GM18507 (cell line): ENCODE measurements at places on chromosomes 16 and 17.

- DNase-seq: no peak
These were observed 65.2 kb upstream of the SIAH1 start for GRCh38 chr16:48450367-48450766.

- DNase-seq: no peak
These were observed 36.2 kb downstream of the DGKE start for GRCh38 chr17:56870081-56870651.

GRCh38 chr16:23235176-23235575, 52.6 kb downstream of the SCNN1G start:
- DNase-seq: no peak

DNA sequence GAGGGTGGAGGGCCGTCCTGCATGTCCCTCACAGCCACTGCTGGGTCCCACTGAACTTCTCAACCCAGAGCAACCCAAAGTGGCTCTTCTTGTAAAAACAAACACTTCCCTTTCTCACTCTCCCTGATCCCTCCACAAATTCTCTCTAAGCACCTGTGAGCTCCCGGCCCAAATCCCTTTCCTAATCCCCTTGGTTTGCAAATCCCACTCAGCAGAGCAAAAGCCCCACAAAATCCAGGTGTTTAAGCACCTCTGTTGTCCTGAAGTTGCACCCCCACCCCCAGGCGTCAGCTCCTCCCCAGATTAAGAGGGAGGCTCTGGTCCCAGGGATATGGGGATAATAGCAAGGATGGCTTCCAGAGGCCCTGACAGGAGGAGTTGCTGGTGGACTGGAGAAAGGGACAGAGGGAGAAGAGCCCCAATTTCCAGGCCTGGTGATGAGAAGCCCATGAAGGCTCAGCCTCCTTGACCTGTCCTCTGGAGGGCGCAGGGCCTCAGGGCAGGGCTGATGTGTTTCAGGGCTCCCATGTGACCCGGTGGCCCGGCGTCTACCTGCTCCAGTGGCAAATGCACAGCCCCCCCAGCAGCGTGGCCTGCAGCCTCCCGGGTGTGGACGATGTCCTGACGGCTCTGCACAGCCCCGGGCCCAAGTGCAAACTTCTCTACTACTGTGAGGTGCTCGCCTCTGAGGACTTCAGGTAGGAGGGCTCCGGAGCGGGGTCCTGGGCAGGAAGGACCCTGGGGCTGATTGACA, 23.0 kb downstream of the NAGPA start:
- no peak for DNase-seq

GRCh38 chr17:6536566-6537065, 19.7 kb downstream of the PITPNM3 start:
- DNase-seq: no peak

GRCh38 chr16:85961988-85962915, 63.3 kb downstream of the IRF8 start:
- DNase-seq: no peak

DNA sequence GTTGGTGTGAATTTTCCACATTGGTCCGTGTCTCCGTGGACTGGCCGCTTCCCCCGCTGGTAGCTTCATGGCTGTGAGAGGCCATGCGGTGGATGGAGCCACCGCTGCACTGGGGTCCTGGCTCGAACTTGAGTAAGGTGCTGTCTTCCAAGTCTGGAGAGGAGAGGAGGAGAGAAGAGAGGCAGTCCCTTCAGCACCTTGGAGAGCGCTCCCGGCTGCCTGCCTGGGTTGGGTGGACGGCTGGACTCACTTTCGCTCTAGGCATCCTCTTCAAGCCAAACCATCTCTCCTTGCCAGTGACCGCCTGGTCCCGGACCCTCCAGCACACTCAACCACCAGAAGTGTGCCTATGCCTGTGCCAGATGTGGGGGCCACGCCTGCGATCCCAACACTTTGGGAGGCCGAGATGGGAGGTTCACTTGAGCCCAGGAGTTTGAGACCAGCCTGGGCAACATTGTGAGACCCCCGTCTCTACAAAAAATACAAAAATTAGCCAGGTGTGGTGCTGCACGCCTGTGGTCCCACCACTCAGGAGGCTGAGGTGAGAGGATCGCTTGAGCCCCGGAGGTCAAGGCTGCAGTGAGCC, 6.2 kb downstream of the JPH3 start:
- peak; percentile 32 for DNase-seq

- DNase-seq: no peak
These were observed 44.4 kb downstream of the IRX3 start for GRCh38 chr16:54242199-54242598.

GRCh38 chr17:78993241-78993956, 13.7 kb upstream of the LGALS3BP start:
- DNase-seq: no peak

DNA sequence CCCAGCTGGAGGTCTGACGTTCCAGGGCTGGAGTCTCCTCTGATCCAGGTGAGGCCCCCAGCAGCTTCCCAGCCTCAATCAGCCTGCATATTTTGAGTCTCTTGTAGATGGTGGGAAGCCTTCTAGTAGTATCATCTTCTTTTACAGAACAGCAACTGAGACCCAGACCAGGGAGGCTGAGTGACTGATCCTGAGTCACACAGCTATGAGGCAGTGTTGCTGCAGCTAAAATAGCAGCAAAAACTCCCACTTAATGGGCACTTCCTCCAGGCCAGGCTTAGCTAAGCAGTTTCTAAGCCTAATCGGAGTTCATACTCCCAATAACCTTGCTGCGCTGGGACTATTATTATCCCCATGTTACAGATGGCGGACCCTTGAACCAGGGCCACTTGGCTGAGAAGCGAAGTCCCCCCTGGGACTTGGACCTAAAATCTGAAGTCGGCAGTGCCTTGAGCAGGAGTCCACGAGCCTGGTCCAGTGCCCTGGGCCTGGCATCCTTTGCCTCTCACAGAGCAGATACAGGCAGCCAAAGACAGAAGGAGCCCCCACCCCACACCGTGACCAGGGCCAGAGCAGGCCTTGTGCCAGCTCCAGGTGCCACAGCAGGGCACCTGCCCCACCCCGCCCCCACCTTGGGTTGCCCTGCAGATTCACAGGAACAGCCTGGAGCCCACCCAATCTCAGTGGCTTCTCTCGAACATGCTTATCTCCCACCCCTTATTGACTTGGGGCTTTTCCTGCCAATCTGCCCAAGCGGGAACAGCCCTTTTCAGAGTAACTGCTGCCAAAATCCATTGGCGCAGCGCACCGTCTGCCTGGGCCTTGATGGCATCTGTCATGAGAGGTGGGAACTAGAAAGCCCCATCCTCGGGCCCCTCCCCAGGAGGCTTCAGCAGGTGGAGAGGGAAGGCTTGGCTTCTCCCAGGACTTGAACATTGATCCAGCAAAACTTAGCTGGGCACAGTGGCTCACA, 65.1 kb downstream of the SOCS1 start:
- no peak for DNase-seq

- no peak for DNase-seq
These were observed 3.9 kb upstream of the WFIKKN1 start for GRCh38 chr16:626787-627453.

- DNase-seq: no peak
These were observed 83.0 kb downstream of the CDC27 start for GRCh38 chr17:47106130-47106529.

DNA sequence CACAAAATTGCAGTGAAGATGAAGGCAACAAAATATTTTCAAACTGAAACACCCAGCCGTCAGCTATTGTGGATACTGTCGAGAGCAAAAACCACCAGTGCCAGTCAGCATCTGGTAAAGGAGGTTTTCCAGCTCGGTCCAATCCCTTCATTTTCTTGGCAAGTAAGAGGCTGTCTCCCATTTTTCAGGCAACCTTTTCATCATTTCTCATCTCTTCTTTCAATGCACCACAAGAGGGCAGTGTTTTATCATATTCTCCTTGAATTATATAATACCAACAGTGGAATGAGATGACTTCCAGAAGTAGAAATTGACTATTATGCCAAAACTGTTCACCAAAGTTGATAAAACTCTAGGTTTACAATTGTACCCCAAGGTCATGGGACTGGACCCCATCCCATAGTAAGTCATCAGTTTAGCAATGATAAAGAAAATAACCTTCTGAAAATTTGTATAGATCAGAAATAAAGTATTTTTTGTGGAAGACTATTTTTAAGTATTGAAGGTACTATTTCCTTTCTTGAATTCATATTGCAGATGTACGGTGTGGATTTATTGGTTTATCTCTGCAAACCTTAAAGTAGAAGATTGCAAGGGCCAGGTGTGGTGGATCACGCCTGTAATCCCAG, 16.8 kb downstream of the NQO1 start:
- DNase-seq: peak; percentile 46

DNA sequence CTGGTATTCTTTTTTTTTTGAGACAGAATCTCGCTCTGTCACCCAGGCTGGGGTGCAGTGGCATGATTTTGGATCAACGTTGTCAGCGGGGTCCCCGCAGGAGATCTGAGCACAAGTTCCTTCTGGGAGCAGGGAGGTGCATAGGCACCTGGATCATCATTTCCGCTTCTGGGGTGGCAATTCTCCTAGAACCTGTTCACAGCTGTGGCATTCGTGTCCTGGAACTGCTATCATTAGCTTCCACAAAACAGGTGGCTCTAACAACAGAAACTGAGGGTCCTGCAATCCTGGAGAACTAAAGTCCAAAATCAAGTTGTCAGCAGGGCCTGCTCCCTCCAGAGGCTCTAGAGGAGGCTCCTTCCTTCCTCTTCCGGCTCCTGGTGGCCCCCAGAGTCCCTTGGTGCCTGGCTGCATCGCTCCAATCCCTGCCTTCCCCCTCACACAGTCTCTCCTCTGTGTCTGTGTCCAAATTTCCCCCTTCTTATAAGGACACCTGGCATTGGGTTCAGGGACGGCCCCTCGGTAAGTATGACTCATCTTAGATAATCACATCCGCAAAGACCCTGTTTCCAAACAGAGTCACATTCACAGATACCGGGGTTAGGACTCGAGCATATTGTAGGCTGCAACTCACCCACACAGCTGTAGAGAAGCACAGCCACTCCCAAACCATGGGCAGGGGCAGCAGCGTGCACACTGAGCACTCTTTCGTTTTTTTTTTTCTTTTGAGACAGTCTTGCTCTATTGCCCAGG, 43.5 kb upstream of the KLHDC4 start:
- DNase-seq: peak; percentile 48

GRCh38 chr17:40793832-40794231, 5.9 kb downstream of the KRT28 start:
- DNase-seq: no peak

- no peak for DNase-seq
These were observed 135.4 kb upstream of the AXIN2 start for GRCh38 chr17:65696739-65697394.

DNA sequence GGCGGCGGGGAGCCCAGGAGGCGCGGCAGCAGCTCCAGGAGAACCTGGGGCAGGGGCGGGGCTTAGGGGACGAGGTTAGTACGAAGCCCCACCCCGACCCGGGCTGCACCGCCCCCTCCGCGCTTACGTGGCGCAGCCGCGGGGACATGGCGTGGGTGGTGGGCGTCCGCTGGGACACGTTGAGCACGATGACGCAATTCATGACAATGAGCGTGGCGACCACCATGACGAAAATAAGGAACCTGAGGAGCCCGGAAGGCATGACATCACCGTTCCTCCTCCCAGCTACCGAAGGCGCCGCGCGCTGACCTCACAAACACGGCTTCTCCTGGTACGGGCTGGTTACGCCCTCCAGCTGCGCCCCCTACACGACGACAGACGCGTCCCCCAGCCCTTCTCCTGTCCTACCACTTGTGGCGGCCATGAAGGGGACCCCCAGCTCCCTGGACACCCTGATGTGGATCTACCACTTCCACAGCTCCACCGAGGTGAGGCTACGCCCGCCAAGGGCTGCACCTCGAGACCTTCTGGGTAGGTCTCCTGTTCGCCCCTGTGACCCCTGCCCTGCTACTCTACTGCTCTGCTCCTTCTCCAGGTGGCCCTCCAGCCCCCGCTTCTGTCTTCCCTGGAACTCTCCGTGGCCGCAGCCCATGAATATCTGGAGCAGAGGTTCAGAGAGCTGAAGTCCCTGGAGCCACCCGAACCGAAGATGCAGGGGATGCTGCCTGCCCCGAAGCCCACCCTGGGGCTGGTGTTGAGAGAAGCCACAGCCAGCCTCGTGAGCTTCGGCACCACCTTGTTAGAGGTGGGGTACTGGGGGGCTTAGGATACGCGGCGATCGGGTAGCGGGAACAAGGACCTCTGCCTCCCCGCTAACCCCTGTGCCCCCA, at the start of gene C17orf107:
TSS of gene C17orf107 (plus strand) at position 196 of the 890 bp plus-strand sequence. CDS start at position 423, 227 bp downstream.
- peak; percentile 70 for DNase-seq

DNA sequence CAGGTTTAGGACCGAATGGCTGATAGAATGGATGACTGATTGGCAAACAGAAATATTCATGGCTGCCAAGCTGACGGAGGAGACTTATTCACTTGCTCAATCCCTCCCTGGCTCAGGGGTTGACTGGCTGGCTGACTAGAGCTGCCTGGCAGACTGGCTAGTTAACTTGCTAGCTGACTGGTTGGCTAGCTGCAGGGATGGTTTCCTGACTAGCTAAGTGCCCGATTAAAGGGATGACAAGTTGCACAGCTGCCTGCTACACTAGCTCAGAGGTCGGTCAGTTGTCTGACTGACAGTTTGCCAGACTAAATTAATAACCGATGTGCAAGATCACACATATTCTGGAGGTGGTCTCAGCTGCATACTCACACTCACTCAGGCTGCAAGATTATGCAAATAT, 1208.4 kb upstream of the CDH8 start:
- DNase-seq: no peak

DNA sequence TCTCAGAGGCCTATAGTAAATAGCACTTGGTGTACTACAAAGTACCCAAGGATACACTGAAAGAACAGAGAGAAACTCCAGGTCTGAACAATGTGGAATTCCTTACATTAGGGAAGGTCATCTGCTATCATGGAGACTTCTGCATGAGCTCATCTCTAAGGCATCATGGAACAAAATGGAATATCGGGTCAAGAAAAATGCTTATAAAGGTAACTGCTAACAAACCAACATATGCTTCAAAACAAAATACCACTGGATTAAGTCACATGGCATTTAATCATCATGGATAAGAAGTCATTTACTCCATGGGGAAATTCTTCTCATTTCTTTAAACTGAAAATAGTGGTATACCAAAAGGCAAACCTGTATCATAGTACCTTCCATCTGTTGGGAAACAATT, 34.2 kb downstream of the TXNDC11 start:
- no peak for DNase-seq

GRCh38 chr16:4593086-4593485, 21.6 kb downstream of the UBALD1 start:
- DNase-seq: no peak

DNA sequence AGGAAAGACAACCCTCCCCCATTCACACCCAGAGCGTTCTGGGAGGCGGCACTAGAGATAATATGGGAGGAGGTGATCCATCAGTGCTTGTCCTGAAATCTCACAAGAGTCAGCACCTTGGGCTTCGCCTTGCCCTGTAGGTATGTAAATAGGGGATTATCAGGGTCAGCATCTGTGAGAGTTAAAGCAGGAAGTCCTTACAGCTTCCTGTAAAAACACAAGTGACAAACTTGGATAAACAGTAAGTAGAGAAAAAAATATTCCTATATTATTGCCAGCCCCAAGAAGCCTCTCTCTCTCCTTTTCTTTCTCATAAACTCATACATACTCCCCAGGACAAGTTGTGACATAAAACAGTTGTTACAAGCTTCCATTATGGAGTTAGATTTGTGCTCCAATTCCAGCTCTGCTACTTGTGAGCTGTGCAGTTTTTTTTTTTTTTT, 187.7 kb downstream of the MAF start:
- no peak for DNase-seq
